Islet precursor cell (in vitro differentiated cells): ENCODE measurements at places on chromosomes 3 and 15.

GRCh38 chr15:62781081-62781497, 261.5 kb upstream of the TPM1 start:
- peak; percentile 92 for DNase-seq

- DNase-seq: no peak
Observed at GRCh38 chr15:91921843-91922198, 68.3 kb downstream of the SLCO3A1 start.

- no peak for DNase-seq
Observed at GRCh38 chr3:103924544-103924943, 1442.2 kb upstream of the ALCAM start.

GRCh38 chr3:128070898-128071591, 18.8 kb downstream of the SEC61A1 start:
- DNase-seq: no peak

- no peak for DNase-seq
Observed at GRCh38 chr3:153829606-153830170, 291.5 kb upstream of the ARHGEF26 start.

GRCh38 chr15:56757875-56758274, 24.6 kb upstream of the ZNF280D start:
- no peak for DNase-seq

- no peak for DNase-seq
Observed at GRCh38 chr3:35194666-35195065, 444.7 kb upstream of the ARPP21 start.

GRCh38 chr3:8307545-8308110, 194.0 kb upstream of the LMCD1 start:
- no peak for DNase-seq

DNA sequence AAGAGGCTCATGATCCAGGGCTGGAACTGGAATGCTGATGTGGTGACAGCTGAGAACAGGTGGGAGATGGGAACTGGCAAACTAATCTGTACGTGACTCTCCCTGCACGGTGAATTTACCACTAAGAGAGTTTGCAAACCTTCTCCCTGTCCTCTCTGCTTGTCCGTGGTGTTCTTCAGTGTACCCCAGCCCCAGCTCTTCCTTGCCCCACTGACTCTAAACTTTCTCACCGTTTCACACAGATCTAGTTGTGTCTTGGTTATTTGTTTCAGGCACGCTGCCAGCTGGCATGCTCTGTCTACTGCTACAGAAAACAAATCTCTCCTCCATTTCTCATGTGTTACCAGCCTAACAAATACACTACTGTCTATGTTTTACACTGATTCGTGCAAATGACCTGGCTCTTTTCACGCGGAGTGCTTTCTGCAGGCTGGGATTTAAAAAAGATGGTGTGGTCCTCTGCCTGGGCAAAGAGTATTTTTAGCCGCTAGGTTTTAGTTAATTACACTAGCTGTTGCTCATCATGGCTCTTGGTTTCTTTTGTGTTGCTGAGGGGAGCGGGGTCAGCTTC, 192.7 kb upstream of the LRIG1 start:
- DNase-seq: no peak

GRCh38 chr15:74036271-74037170, 42.0 kb downstream of the PML start:
- DNase-seq: peak; percentile 87

- no peak for DNase-seq
Observed at GRCh38 chr15:56839099-56839498, 79.3 kb upstream of the TCF12 start.

DNA sequence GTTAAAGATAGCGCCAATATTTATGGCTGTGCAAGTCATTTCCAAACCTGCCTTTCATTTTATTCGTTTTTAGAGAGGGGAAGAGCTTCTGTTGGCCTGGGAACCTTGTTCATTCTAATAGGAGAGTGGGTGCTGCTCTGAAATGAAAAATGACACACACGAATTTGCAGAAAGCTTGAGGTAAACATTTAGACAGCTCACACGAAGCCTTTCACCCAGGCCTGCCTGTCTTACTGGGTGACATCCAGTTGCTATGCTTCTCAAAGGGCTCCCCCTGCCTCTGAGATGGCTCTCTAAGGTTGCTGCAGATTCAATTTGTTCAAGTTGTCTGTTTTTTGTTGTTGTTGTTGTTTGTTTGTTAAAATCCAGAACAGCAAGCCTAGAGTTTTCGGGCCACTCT, 18.2 kb downstream of the PEX5L start:
- DNase-seq: no peak

GRCh38 chr15:65076486-65077290, at the start of gene KBTBD13:
Gene KBTBD13 (plus strand): TSS chr15:65076746. CDS start chr15:65076816, 70 bp downstream.
- DNase-seq: no peak
